ENCODE measurements at places on chromosomes 7 and 10. TPM values are rescaled to one million over a fixed set of nuclear protein-coding genes. Genes with fewer than 3 reads are reported as not detected.

DNA sequence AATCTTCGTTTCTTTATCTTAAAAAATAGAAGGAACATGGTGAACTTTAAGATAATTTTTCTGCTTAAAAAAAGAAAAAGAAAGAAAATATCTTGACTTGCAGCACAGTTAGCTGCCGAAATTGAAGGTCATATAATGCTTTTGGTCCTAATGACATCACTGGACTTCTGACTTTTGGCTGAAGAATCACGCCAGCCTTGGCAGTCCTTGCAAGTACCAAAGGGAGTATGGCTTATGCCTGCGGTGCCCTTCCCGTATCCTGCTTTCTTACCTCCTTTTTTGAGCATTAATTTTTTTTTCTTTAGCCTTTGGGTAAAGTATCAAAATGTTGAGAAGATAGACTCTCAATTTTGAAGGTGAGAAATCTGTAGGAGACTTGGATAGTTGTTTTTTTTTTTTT, 7.0 kb downstream of the BMPR1A start:
- DNase-seq: no peak

- no peak for DNase-seq
Observed at GRCh38 chr7:68107968-68108367, 1111.3 kb downstream of the TYW1 start.

DNA sequence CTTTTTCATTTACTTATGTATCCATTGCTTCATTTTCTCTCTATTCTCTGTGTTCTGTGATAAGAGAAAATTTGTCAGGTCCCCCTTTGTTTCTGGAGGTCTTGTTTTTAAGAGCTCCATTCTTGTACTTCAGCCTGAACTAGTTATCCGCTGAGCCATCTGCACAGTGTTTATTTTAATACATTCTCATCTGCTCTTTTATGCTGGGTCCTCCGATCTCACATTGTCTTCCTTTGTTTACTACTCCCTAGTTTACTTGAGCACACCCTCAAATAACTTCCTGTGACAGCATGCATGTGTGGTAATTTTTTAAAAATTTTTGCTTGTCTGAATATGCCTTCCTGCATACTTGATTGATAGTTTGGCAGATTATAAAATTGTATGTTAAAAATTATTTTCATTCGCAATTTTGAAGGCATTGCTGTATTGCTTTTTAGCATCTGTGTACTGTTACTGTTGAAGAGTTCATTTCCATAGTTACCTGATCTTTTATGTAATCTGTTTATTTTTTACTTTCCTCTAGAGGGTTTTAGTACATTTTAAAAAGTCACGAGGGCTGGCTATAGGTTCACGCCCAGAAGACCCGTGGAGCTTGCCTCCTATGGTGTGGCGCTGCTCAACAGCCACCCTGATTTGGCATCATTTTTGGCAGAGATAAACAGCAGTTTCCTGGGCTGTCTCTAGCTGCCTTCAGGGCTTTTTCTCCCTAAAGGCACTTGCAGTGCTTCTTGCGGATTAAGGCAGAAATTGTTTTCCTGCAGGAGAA, 31.9 kb downstream of the RSBN1L start:
- DNase-seq: no peak

Gene TACC2
- 91.9 TPM for polyA plus RNA-seq

DNA sequence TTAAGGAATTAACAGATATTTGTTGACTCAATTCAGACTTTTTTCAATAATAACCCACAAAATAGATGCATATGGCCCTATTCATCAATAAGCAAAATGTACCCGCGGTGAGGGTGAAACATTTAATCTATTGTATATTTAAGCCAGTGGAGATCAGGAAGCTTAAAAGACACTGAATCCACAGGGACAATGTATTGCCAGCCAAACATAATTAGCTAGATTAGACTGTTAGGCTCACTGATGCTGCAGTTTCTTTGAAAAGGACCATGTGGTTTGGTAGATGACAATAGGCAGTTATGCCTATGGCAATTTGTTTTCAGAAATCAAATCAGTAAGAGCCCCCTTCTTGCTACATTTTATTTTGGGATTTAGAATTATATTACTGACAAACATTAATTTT, 87.3 kb upstream of the PLXDC2 start:
- peak; percentile 11 for DNase-seq

- DNase-seq: peak; percentile 91
Observed at GRCh38 chr7:55641273-55641691, 69.0 kb upstream of the VOPP1 start.

- DNase-seq: no peak
Observed at GRCh38 chr10:129470103-129470851, 3.2 kb downstream of the MGMT start.

DNA sequence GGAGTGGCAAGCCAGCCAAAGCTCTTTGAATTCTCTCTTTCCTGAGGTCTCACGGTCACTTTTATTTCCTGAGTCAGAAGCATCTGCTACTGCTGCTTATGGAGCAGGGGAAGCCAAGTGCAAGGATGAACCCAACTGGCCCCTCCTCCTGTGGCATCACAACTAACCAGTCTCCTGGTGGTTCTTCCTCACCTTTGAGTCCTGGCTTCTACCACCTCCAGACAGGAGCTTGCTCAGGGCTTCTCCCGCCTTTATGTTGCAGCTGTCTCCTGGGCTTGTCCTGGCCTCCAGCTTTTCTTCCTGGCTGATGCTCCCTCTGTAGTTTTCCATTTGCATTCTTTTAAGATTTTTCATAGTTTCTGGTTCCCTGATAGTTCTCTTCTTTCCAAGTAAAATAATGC, 349.7 kb upstream of the NRP1 start:
- no peak for DNase-seq

GRCh38 chr10:109426987-109427386, 496.3 kb downstream of the XPNPEP1 start:
- no peak for DNase-seq

DNA sequence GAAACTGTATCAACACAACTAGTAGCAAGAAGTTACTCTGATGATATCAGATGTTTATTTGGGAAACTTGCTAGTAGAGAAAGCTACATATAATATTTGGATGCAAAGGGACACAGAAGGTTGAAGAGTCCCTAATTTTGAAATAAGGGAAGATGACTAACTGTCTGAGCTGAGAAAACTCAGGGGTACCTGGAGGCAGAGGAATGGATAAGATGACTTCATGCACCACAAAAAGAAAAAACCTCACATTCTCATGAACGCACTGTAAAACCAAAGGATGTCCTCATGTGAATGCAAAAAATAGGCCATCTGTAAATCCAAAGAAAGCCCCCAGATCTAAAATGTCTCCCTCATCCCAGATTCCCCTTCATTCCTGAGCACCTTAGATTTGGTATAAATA, 29.3 kb downstream of the PRSS2 start:
- DNase-seq: no peak

- peak; percentile 94 for DNase-seq
Observed at GRCh38 chr7:6589829-6590644, at the start of gene INTS15. Gene INTS15 (plus strand): TSS chr7:6590021. CDS start chr7:6590284, 263 bp downstream.

GRCh38 chr10:131312478-131312836, 936 bp upstream of the TCERG1L start:
- DNase-seq: no peak

- DNase-seq: no peak
Observed at GRCh38 chr10:129464251-129464650, 2.8 kb upstream of the MGMT start.

DNA sequence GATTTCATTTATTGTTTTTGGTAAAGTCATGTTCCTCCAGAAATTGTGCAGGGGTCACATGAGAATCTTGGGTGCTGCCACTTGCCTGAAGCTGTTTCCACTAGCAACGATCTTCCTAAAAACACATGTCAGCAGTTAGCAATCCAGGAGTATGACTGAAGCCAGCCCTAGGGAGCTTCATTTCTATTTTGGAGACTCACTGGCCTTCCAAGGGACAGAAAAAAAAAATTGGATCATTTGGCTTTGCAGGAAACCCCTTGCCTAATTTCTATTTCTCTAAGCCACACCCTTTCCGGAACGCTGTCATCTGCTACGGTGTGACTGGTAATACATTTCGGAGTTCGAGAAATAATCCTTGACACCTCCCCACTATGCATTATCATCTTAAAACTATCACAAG, 204.7 kb downstream of the TAX1BP1 start:
- DNase-seq: no peak

- DNase-seq: no peak
Observed at GRCh38 chr10:57815949-57816348, 451.7 kb downstream of the IPMK start.

- no peak for DNase-seq
Observed at GRCh38 chr10:27464993-27465392, 39.1 kb upstream of the RAB18 start.

GRCh38 chr10:89062861-89063260, 72.3 kb downstream of the FAS start:
- no peak for DNase-seq

Gene GATA3
- 1.9 TPM for polyA plus RNA-seq

Gene CCDC3
- polyA plus RNA-seq: 51.1 TPM

Gene UTF1
- not detected for polyA plus RNA-seq

- peak; percentile 95 for DNase-seq
Observed at GRCh38 chr10:75283671-75284470, 48.1 kb upstream of the COMTD1 start.

DNA sequence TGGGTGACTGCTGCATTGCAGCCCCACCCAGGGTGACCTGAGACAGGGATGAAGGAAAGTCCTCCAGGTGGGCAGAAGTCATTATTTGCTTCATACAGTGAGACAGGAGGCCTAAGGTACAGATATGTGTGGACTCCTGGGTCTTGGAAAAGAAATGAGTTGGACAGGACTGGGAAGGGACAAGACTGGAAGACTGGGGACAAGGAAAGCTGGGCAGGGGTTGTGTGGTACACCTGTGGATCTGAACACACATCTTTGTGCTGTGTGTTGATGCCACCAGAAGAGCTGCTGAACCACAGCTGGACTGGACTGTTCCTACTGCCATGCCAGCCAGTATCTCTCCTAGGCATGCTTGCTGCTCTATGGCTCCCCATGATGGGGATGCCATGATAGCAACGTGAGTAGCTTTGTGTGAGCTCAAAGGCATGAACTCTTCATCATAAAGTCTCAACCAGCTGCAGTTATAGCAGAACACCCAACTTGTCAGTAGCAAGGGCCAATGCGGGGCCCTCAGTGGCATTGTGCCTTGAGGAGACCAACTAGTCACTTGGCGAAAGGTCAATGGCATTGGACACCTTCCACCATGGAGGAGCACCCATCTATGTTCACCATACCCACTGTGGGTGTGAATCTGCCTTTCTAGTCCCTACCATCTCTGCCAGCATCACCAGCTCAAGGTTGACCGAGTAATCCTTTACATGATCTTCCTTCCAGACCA, 76.0 kb upstream of the GRB10 start:
- DNase-seq: no peak

DNA sequence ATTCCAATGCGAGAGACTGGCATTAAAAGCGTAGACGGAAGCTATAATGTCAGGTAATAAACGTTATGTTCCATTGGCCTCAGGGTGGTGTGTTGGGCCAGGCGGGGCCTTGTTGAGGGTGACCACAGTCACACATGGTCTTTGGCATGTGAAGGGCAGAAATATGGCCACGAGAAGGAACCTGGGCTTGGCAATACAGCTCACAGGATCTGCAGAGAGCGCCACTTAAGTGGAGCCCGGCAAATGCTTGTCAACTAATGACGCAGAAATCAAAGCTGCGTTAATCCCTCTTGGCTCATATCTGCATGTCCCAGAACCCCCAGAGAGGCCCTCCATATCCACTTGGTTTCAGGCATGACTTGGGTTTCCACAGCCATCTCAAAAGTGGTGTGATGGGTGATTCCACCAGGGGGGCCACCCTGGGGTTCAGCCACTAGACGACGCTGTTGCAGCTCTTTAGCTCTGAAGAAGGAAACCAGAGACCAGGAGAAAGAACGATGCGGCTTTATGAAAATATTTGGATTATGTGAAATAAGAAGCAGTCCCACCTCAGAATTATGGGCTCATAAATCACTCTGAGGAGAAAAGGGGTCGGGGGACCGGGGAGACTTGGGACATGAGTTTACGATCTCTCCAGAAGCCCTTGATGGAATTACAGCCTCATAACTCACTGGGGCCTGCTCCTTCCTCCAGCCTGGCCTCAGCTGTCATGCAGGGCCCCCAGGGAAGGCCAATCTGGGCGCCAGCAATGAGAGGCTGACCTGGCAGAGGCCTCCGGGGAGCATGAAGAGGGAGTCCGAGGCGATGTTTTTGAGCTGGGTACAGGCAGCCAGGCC, 462.5 kb downstream of the PLXNA4 start:
- DNase-seq: no peak

DNA sequence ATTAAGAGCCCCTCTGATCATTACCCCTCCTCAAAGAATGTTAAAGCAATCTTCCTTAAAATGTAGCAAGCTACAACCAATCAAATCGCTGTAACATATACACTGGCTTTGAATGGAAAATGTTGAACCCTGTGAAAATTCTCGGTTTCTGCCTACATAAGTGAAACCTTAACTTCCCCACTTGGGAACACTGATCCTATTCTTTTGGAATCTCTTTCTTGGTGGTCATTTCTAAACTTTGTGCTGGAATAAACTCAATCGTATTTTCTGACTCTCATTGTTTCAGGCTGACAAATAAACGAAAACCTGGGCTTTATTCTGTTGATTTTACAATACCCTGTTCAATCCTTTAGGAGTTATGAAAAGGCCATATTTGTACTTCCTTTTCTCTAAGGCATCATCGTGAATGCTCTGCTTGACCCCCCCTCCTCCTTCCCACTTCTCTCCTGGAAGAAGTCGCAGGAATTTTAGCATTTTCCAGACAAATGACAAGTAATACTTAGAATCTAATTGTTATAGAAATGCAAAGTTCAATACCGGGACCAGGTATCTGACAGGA, 155.1 kb upstream of the FAM13C start:
- peak; percentile 17 for DNase-seq

DNA sequence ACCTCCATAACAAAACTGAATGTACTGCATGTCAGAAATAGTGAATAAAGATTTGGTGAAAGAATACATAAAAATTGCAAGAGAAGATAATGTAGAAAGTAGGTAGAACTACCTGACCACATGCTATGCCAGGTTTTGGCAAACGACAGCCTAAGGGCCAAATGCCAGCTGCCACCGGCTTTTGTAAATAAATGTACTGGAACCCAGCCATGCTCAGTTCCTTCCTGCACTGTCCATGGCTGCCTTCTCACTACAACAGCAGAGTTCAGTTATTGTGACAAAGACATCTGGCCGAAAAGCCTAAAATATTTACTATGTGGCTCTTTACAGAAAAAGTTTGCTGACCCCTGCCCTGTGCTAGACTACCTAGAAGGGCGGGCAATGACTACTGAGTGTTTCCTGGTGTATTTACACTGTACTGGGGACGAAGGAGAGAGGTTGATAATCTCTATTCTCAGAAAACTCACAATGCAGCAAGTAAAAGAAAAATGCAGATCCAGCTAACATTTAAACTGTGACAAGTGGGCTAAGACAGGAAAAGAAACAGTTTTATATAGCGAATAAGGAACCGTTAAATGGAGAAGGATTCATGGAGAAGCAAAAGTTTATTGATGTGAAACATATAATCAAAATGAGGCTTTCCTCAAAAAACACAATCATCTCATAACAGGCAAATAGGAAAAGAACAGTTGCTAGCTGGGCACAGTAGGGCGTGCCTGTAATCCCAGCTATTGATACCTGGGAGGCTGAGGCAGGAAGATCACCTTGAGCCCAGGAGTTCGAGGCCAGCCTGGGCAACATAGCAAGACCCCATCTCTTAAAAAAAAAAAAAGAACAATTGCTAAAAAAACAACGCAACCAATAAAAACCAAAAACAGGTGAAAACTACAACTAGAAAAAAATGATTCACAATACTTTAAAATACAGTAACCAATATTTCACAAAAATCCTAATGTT, 13.7 kb downstream of the KIN start:
- no peak for DNase-seq

Gene DRGX
- polyA plus RNA-seq: 62.2 TPM
